ENCODE measurements at places on chromosomes 4 and X.

- DNase-seq, result no peak
Observed at GRCh38 chr4:3112201-3112600, 37.7 kb downstream of the HTT start.

DNA sequence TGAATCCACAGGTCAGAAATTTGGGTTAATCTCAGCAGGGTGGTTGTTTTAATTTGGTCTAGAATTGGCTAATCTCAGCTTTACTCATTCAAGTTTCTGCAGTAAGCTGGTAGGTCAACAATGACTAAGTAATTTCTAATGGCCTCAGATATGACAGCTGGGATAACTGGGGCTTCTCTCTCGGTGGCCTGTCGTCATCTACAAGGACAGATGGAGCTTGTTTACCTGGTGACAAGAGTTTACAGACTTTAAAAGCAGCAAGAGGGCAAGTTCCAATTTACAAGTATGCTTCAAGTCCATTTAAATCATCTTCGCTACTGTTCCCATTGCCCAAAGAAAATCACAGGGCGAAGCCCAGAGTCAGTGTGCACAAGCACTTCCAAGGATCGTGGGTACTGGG is 453.9 kb downstream of the PDHA2 start:
- no peak for DNase-seq

DNA sequence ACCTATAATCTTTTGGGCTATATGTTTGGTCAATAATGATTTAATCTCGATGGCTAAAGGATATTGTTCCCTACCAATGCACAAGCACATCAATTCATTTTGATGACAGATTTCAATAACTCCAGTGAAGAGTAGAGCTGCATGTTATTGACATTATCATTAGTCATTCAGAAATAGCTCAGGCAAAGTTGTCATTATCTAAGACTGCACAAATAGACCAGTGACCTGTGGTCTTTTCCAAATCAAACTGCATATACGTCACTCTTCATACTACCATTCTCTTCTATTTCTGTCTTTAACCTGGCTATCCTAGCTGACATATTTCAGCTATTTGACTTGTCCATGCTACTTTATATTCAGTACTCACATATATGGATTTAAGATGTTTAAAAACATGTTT is 1050.8 kb downstream of the C4orf33 start:
- DNase-seq, result no peak

DNA sequence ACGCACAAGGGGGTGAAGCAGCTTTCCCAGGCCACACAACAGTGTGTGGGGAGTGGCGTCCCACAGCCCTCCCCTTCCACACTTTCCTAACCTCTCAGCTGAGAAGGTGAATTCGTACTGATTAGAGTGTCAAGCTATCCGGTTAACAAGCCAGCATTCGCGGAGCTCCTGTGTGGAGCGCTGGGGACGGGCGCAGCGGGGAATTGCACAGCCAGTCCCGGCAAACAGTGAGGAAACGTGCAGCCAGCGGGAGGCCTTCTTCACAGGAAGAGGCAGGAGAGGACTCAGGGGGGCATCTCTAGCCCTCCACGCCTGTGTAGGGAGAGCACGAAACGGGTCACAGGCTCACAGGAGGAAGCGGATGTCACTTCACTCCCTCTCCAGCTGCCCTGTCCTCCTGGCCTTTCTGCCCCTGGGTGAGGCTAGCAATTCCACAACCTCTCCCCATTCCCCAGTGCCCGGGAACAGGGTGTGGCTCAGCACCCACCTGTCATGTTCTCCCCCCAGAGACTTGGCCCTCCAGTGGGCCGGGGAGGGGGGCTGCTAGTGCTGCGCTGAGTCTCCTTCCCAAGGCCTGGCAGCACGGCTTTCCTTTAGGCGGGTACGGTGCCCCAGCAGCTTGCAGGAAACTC is 117.3 kb downstream of the CPZ start:
- DNase-seq, result no peak

DNA sequence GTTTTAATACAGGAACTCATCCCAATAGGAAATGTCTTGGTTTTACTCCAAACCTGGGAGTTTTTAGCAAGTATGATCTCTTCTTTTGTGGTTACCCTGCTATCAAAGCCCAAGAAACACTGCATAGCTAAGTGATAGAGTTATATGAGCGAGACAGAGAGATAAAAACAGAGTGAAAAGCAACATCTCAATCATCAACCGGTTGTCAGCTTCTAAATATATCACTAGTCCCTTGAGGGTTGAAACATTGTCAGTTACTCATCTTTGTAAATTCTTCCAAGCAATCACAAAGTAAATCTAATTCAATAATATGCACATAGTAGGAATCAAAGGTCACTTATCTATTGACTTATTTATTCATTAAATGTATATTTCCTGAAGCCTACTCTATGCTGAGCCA is 483.9 kb downstream of the IDS start:
- DNase-seq, result no peak

GRCh38 chrX:70190225-70190624 is 12.9 kb downstream of the DGAT2L6 start:
- no peak for DNase-seq

- peak; percentile 85 for DNase-seq
Observed at GRCh38 chrX:141220342-141221008, 21.8 kb downstream of the SPANXC start.

- DNase-seq, result no peak
Observed at GRCh38 chrX:110022599-110023448, 19.9 kb downstream of the TMEM164 start.

- peak; percentile 7 for DNase-seq
Observed at GRCh38 chr4:81214144-81214880, 710 bp downstream of the PRKG2 start.

DNA sequence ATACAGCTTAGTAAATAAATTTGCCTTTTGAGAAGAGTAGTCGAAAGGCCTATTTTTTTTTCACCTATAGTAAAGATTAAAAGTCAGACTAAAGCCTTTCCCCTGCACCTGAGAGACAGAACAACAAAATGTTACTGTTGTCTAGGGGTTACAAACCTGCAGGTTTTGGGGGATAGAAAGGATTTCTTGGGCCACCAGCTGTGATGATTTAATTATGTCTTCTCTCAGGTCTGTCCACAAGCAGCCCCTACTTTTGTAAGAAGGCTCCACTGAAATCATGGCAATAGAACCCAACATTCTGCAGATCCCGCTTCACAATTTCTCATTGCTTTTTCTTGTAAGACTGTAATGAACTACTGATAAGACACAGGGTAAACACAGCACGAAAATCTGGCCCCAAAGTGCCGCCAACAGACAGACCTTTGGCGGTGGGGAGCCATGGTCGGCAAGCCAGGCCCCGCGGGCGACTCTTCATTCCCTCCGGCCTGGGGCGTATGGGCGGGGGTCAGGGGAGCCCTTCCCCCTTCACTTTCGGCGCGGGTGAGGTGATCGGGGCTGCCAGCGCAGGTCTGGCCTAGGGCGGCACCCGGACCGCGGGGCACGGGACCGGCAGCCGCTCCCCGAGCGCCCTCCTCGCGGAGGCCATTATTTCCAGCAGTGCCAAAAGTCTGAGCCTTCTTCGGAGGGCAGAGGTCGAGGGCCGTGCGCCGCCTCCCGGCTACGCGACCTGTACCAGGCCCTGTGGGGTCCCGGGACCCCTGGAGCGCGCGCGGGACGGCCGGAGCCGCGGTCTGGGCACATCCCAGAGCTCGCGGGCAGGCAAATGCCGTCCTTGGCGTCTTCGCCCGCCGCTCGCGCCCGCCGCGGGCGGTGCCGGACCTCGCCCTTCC is 812 bp upstream of the KDM6A start:
- peak; percentile 43 for DNase-seq

DNA sequence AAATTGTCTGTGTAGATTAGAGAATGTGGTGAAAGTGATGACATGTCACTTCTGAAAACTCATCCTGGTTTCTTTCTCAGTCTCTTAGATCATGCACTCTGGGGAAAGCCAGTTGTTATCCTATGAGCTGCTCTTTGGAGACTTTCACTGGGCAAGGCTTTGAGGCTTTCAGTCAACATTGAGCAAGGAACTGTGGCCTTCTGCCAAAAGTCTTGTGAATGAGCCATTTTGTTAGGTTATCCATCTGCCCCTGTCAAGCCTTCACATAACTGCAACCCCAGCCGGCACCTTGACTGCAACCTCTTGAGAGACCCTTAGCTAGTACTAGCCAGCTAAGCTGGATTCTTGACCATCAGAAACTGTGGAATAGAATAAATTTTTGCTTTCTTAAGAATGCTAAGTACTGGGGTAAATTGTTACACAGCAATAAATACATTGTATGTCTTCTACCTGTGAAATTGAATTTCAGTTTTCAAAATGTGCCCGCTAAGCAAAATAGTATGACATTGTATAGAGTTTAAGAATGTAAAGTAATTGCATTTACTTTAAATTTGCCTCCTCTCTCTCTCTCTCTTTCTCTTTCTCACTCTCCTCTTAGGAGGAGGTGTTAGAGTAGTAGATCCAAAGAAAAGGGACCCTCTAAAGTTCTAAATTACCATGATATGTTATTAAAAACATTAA is 1273.0 kb downstream of the RAPGEF2 start:
- no peak for DNase-seq

DNA sequence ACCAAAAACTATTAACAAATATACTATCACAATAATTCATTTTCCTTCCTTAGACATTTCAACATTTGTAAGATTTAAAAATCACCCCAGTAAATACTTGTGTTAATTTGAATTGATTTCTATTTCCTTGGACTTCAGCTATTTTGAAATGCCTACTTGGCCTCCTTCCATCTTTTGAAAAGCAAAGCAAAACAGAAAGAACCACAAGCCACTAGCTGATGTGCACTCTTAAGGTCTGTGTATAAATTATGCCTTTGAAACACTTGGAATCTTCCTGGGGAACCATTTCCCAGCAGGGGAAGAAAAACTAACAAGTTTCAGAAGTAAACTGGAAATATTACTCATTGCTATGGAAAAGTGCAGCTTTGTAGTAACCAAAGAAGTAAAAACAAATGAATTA is 139.8 kb downstream of the CLCN4 start:
- no peak for DNase-seq

DNA sequence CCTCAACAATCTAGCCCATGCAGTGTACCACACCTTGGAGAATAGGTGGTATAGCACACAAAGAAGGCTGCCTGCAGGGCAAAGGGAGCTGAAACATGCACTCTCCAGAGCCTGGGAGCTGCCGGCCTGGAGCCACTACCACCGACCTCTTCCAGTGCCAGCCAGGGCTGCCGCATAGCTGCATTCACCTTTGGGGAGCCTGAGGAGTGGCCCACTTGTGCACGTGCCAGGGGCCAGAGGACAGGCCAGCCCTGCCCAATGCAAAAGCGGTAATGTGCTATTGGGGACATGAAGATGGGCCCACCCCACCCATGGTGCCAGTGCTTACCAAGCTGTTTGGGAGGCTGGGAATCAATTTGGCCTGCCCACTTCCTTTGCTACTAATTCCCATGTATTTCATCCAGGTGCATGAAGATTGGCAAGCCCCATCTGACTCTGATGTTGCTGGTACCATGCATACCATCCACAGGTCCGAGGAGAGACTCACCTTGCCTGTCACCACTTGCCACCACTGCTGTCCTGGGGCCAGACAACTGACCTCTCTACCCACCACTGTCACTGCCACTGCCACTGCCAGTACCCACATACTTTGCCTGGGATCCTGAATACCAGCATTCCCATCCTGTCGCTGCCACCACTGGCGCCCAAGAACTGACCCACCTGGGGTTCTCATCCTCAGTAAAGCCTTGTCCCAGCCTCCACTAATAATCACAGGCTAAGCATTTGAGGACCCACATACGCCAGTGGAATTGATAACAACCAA is 506.9 kb downstream of the MAGEB5 start:
- DNase-seq, result no peak

DNA sequence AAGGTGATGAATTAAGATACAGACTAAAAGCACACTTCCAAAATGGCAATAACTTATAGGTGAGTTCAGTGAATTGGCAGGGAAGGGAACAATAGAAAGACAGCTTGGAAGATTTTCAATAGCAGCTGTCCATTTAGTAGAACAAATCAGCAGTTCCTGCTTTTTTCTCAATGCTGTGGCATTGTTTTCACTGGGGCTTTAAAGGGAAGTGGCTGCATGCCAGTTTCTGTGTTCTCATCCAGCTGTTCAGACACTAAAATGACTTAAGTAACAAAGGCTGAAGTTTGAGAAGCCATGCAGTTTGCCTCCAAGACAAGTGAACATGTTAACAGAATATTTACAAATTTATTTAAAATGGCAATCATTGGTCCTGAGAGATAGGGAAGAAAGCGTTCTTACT is 291.9 kb downstream of the FAM47A start:
- DNase-seq, result no peak

DNA sequence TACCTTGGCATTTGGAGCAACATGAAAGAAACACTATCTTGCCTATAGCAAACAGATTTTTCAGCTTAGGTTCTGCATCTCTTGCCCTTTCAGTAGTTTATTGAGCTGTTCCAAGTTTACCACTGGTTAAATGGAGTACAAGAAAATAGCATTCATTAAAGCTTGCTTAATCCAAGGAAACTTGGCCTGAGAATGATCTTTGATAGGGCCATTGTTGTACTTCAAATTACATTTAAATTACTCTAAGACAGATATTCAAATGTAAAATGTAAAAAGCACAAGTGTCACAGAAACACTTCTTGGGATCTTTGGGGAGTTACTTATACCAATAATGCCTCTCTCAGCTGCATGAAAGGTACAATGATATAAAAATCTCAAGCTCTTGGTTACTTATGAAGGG is 609.0 kb upstream of the HTR2C start:
- DNase-seq, result no peak

GRCh38 chr4:111562826-111563225 is 582.4 kb upstream of the FAM241A start:
- no peak for DNase-seq

DNA sequence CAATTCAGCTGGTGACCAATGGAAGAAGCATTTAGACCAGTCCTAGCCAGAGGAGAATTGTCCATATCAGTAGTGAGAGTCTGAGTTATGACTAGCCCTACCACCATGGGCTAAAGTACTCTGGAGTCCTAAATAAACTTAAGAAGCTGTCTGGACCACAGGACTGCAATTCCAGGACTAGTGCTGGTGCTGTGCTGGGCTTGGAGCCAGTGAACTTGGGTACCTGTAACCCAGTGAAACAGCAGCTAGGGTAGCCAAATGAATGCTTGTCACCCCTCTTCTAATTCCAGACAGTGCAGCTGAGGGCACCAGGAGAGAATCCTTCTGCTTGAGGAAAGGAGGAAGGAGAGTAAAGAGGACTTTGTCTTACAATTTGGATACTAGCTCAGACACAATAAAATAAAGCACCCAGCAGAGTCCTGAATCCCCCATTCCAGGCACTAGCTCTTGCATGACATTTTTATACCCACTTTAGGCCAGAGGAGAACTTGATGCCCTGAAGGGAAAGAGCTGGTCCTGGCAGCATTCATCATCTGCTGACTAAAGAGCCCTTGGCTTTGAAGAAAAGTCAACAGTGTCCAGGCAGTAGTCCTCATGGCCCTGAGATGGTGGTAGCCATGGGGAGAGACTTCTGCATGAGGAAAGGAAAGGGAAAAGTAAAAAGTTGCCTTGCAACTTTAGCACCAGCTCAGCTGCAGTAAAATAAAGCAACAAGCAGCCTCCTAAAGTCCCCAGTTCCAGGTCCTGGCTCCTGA is 2675.7 kb downstream of the PCDH7 start:
- no peak for DNase-seq

DNA sequence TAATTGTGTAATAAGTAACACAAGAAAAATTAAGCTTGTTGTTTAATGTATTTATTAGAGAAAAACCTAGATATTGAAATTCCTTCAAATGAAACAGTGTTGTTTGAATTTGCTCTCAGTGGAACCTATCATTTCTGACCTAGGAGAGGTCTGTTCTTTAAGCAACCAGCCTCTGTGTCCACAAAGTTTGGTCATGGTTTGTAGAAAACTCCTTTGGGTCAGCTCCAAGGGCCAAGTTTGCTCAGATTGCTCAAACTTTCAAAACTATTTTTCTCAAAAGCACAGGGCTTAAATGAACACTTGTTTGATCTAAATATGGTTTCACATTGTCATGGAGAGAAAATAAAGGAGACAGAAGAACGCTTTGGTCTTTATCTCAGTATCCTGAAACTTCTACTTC is 29.6 kb upstream of the RPL34 start:
- DNase-seq, result no peak

Data from kidney tubule cell (primary cell).